HepG2 (cell line): ENCODE measurements at places on chromosomes 4 and X. TPM values are rescaled to one million over a fixed set of nuclear protein-coding genes. Genes with fewer than 3 reads are reported as not detected.

The PSAPL1 gene
- 0.02 TPM in 1 of 2 replicates, not detected in the other for total RNA-seq

The POU4F2 gene
- not detected in 2 replicates for total RNA-seq

The TRIM61 gene
- not detected in 2 replicates for total RNA-seq

The KLHL13 gene
- total RNA-seq: 1.6 and 2.4 TPM in 2 replicates

The MAGEB18 gene
- total RNA-seq: not detected in 2 replicates

The OPRPN gene
- total RNA-seq: not detected in 2 replicates

The HTR2C gene
- total RNA-seq: not detected in 2 replicates

DNA sequence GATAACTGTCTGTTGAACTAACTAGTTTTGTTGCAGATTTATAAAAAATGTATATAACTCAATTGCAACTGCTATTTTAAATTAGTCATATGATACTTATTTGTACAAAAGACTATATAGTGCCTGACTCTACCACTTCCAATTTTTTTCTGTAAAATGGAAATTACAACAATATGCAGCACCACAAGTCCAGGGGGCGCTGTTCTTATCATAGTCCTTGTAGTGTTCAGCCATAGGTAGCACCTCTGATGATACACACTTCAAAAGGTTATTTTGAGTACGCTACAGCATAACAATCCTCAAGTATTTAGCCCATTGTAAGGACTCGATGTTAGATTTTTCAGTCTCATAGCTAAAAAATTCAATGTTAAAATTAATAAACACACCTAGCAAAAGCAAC, 174.9 kb downstream of the CORIN start:
- no peaks in the 10 kb centered on the region for H3K27me3 ChIP-seq
- no peak overlapping the region for H3K27ac ChIP-seq
- no peaks in the 10 kb centered on the region for H3K36me3 ChIP-seq
- peak; percentile 23 for DNase-seq

GRCh38 chr4:174707051-174707676, 121.9 kb downstream of the GLRA3 start:
- H3K27ac ChIP-seq: no peak overlapping the region
- no peak for DNase-seq
- H3K4me1 ChIP-seq: no peaks in the 10 kb centered on the region
- no peaks in the 10 kb centered on the region for H3K36me3 ChIP-seq

GRCh38 chr4:167233685-167234315, 494 bp downstream of the SPOCK3 start:
- no peak for DNase-seq
- H3K4me3 ChIP-seq: peak overlapping the region; percentile 46; the same call in 1 of the 2 replicates
- no peaks in the 10 kb centered on the region; the same call in 1 of the 2 replicates for H3K4me1 ChIP-seq
- H3K27ac ChIP-seq: no peak overlapping the region
- H3K36me3 ChIP-seq: no peaks in the 10 kb centered on the region

GRCh38 chr4:24570574-24571236, 13.6 kb downstream of the DHX15 start:
- no peak for DNase-seq
- no peak overlapping the region for H3K4me3 ChIP-seq
- peaks cover 56% of the 10 kb centered on the region for H3K4me1 ChIP-seq
- H3K27ac ChIP-seq: no peak overlapping the region

DNA sequence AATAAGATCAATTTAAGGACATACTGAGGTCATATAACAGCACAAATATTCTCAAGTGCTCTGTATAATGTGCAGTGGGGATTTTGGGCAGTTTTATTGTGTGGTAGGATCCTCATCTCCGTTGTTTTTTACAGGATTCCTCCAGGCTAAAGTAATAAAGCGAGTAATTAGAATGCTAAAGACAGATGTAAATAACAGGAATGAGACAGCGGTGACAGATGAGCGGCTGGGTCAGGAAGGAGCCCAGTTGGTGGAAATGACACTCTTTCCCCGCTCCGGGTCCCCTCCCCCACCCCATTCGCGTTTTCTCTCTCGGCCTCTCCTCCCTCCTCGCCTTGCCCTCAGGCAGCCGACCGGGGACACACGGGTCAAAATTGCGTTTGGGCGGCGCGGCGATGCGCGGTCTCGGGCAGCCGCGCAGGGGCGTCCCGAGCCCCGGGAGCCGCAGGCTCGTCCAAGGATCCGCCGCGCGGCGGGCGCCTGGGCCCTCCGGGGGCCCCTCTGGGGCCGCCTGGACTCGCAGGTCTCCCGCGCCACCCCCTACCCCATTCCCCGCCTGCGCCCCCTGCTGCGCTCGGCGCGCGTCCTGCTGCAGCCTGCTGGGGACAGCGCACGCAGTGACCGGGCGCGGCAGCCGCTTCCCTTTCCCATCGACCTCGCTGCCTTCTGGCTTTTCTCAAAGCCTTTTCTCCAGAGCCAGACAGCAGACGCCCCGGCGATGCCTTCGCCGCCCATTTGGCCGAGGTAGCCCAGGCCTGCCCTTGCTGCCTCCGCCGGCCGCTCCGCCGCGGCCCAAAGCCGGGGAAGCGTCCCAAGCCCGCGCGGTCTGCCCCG, 16.2 kb downstream of the POU4F2 start:
- no peaks in the 10 kb centered on the region for H3K4me1 ChIP-seq
- H3K27ac ChIP-seq: no peak overlapping the region
- no peaks in the 10 kb centered on the region for H3K27me3 ChIP-seq

DNA sequence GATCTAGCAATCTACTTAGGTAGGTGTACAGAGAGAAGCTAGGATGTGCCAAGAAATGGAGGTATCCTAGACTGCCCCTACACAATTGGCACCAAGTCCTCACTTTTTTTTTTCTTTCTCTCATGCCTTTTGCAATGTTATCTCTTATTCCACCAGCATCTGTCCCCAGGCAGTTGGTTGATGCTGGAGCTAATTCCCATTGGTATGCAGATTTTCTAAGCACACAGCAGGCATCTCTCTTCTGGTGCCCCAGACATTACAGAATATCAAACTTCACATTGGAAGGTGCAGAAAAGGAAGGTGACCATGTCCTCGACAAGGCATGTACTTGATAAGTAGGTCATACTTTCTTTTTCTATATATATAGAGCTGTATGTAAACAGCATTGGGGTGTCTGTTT, 21.6 kb downstream of the LUZP4 start:
- H3K36me3 ChIP-seq: no peaks in the 10 kb centered on the region
- no peaks in the 10 kb centered on the region for H3K27me3 ChIP-seq
- DNase-seq: no peak
- H3K27ac ChIP-seq: no peak overlapping the region

DNA sequence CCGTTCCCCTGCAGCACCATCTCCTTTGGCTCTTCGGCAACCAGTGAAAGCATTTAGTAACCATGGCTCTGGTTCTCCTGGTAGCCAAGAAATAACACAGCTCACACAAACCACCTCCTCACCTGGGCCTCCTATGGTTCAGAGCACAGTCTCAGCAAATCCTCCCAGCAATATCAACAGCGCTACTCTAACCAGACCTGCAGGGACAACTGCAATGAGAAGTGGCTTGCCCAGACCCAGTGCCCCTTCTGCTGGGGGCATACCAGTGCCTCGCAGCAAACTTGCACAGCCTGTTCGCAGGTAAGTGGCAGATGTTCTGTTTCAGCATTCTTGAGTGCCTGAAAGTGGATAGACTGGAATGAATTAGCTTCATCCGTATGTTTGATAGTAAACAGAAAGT, 63.0 kb upstream of the SLC10A4 start:
- H3K36me3 ChIP-seq: peaks cover 1% of the 10 kb centered on the region; the same call in 1 of the 2 replicates
- no peaks in the 10 kb centered on the region for H3K27me3 ChIP-seq
- no peak overlapping the region for H3K27ac ChIP-seq
- DNase-seq: no peak

DNA sequence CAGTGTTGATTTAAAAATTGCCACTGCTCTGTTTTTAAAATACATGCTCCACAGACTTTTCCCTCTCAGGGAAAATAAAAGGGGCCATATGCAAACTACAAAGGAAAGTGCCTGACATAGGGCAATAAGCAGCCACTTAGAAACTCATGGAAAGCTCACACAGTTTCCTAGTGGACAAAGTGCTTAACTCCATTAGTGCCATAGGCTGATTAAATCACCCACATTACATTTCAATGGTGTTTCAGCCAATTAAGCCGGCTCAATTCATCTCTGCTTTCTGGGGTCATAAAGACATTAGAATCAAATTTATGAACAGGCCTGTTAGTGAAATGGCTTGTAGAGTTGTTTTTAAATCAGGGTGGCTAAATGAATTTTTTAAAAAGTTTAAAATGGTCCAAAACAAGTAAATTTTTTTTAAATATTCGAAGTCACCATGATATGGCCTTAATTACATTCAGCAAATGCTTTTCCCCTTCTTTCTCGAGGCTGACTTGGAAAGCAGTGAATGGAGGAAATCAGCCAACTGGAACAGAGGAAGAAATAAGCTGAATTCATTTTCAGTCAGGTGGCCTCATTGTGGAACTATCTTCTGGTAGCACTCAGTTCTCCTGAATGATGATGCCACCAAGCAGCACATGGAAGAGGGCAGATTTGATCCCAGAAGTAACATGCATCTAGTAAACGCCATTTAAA, 2305.1 kb upstream of the AGA start:
- H3K36me3 ChIP-seq: no peaks in the 10 kb centered on the region
- no peak for DNase-seq
- H3K27me3 ChIP-seq: no peaks in the 10 kb centered on the region
- no peak overlapping the region for H3K27ac ChIP-seq
- no peak overlapping the region for H3K4me3 ChIP-seq

- H3K4me3 ChIP-seq: no peak overlapping the region
- no peak overlapping the region for H3K27ac ChIP-seq
- H3K4me1 ChIP-seq: no peaks in the 10 kb centered on the region
- no peaks in the 10 kb centered on the region for H3K27me3 ChIP-seq
- no peak for DNase-seq
- peaks cover 45% of the 10 kb centered on the region for H3K36me3 ChIP-seq
Observed at GRCh38 chr4:102586002-102586643, 85.0 kb downstream of the NFKB1 start.

- DNase-seq: no peak
- no peaks in the 10 kb centered on the region for H3K36me3 ChIP-seq
- H3K4me1 ChIP-seq: no peaks in the 10 kb centered on the region
Observed at GRCh38 chr4:99679204-99679603, 21.6 kb upstream of the C4orf54 start.

GRCh38 chrX:76127341-76127740, 45.5 kb upstream of the PBDC1 start:
- no peaks in the 10 kb centered on the region for H3K27me3 ChIP-seq
- H3K4me3 ChIP-seq: no peak overlapping the region
- no peak overlapping the region for H3K27ac ChIP-seq
- DNase-seq: no peak

GRCh38 chr4:126627255-126627654, 1005.5 kb upstream of the INTU start:
- H3K4me1 ChIP-seq: no peaks in the 10 kb centered on the region
- H3K27me3 ChIP-seq: no peaks in the 10 kb centered on the region
- H3K36me3 ChIP-seq: no peaks in the 10 kb centered on the region
- no peak overlapping the region for H3K4me3 ChIP-seq

GRCh38 chrX:54411732-54412131, 28.5 kb upstream of the TSR2 start:
- H3K27ac ChIP-seq: no peak overlapping the region
- no peaks in the 10 kb centered on the region for H3K36me3 ChIP-seq
- no peak for DNase-seq
- peaks cover 6% of the 10 kb centered on the region; the same call in 1 of the 2 replicates for H3K4me1 ChIP-seq

GRCh38 chrX:68045008-68045577, 388.2 kb downstream of the OPHN1 start:
- H3K36me3 ChIP-seq: no peaks in the 10 kb centered on the region

GRCh38 chr4:45275862-45276261, 549.5 kb upstream of the GNPDA2 start:
- H3K4me3 ChIP-seq: no peak overlapping the region
- no peaks in the 10 kb centered on the region for H3K36me3 ChIP-seq
- no peaks in the 10 kb centered on the region for H3K4me1 ChIP-seq
- no peak overlapping the region for H3K27ac ChIP-seq

DNA sequence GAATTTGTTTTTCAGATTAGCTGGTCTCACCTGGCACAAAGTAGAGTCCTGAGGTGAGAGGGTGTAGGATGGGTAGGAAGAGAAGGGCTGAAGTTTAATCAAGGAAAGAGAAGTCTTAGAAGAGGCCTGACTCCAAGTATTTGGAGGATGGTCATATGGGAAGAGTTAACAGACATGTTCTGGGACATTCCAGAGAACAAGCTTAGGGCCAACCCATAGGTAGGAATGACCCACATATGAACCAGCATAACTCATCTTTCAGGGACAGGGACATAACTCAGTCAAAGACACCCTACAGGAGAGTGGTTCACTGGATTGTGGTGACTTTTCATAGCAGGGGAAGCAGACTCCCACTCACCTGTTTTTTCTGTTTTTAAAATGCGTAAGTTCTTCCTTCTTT, 27.9 kb upstream of the ANXA5 start:
- H3K4me1 ChIP-seq: no peaks in the 10 kb centered on the region
- no peak overlapping the region for H3K27ac ChIP-seq
- H3K27me3 ChIP-seq: no peaks in the 10 kb centered on the region

DNA sequence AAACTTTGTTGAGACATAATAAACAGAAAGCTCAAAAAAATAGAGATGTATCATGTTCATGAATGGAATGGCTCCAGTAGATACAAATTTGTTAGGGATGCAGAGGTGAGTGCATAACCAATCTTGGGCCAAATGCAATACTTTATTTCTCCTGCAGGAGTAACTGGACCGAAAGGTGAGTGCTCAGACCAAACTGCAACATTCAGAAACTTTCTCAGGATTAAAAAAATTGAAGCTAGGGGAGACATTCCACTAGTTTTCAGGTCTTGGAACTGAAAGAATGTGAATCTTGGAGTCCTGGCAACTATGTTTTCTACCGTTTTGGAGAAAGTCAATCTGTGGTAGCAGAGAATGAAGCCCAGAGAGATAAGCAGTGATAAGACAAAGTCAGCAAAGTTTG, 21.2 kb upstream of the LCORL start:
- H3K4me1 ChIP-seq: no peaks in the 10 kb centered on the region
- no peak overlapping the region for H3K4me3 ChIP-seq
- no peaks in the 10 kb centered on the region for H3K27me3 ChIP-seq

DNA sequence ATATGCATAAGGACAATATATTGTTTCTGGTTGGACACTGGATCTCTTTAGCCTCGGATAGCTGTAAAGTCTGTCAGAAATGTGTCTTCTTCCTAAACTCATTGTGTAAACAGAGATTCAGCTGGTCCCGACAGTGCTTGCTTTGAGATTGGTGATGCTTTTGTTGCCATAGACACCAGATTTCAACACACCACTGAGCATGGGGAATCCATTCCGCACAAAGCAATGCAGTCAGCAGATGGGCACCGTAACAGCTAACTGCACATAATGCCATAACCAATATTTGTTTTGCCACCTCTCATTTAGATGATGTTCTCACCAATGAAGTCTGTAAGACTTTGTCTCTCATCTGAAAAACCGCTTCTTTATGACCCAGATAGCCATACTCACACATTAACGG, 33.3 kb upstream of the FAM47C start:
- no peaks in the 10 kb centered on the region for H3K27me3 ChIP-seq
- H3K4me3 ChIP-seq: no peak overlapping the region
- H3K36me3 ChIP-seq: no peaks in the 10 kb centered on the region
- no peak for DNase-seq
- H3K4me1 ChIP-seq: no peaks in the 10 kb centered on the region

DNA sequence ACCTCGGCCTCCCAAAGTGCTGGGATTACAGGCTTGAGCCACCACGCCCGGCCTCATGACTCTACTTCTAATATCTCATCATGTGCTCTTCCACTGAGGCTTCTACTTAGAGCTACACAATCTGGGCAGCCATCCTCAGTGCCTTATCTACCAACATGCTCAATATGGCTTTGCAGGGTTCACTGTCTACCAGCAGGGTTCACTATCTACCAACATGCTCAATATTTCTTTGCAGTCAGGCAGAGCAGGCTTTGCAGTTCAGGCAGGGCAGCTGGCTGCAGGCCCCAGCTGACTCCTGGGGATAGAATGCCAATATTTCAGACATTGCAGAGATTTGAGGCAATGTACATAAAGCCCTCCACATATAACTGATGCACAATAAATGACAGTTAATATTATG, 47.5 kb downstream of the PKD2 start:
- DNase-seq: peak; percentile 70
- 0 out of 3 replicates have a peak, but pooled peaks cover 7% of the 10 kb centered on the region for H3K36me3 ChIP-seq
- H3K27me3 ChIP-seq: no peaks in the 10 kb centered on the region
- no peak overlapping the region for H3K27ac ChIP-seq
- no peak overlapping the region for H3K4me3 ChIP-seq
